Calu3 (cell line): ENCODE measurements at places on chromosomes 7 and 10. TPM values are rescaled to one million over a fixed set of nuclear protein-coding genes. Genes with fewer than 3 reads are reported as not detected.

Gene VWC2
- total RNA-seq = not detected in 2 replicates

Gene MYPN
- total RNA-seq = 0.38 and 0.56 TPM in 2 replicates

Gene WDFY4
- total RNA-seq = not detected in 2 replicates

Gene EVX1
- total RNA-seq = not detected in 2 replicates

Gene BEND7
- total RNA-seq = 7.4 and 8.3 TPM in 2 replicates

Gene CPED1
- 0.24 and 0.76 TPM in 2 replicates for total RNA-seq

Gene LMTK2
- 28.6 and 29.9 TPM in 2 replicates for total RNA-seq

Gene PNLIP
- total RNA-seq = not detected in 2 replicates

Gene ABI1
- 61.9 and 65.3 TPM in 2 replicates for total RNA-seq

Gene JAKMIP3
- total RNA-seq = 0.05 TPM in 2 replicates

Gene RFC2
- total RNA-seq = 32.5 and 38.6 TPM in 2 replicates
